ENCODE measurements at places on chromosomes 11 and 22. TPM values are rescaled to one million over a fixed set of nuclear protein-coding genes. Genes with fewer than 3 reads are reported as not detected.

DNA sequence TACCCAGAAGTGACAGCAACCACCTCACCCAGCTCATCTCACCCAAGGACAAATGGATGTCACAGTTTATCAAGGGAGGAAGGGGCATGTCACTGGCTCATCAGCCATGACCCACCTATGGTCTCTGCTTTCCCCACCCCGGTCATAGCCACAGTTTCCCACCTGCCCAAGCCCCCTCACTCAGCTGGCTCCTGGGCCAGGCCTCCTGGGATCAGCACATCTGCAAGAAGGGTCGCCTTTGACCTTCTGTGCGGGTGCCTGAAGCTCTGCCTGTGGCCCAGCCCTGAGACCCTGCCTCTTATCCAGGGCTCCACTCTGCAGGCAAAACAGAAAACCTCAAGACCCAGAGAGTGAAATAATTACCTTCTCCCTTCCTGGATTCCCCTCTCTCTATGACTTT lies 236.4 kb downstream of the BUD13 start:
- DNase-seq = no peak

DNA sequence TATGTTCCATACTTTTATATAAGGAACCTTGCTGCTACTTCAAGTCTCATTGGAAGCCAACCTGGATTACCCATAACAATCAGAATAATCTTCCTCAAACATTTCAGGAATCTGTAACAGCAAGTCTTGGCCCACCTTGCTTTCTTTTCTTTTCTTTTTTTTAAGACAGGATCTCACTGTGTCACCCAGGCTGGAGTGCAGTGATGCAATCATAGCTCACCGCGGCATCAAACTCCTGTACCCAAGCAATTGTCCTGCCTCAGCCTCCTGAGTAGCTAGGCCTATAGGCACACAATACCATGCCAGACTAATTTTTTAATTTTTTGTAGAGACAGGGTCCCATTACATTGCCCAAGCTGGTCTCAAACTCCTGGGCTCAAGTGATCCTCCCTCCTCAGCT lies 29.3 kb upstream of the PRDM10 start:
- DNase-seq = no peak

DNA sequence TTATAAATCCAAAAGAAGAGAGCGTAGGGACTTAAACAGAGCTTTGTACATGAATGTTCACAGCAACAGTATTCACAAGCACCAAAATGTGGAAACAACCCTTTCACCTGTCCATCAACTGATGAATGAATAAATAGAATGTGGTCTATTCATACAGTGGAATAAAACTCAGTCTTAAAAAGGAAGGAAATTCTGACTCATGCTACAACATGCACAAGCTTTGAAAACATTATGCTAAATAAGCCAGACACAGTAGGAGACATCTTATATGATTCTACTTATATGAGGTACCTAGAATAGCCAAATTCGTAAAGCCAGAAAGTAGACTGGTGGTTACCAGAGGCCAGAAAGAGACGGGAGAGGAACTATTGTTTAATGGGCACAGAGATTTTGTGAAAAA lies 74.3 kb downstream of the SHANK2 start:
- DNase-seq = no peak

DNA sequence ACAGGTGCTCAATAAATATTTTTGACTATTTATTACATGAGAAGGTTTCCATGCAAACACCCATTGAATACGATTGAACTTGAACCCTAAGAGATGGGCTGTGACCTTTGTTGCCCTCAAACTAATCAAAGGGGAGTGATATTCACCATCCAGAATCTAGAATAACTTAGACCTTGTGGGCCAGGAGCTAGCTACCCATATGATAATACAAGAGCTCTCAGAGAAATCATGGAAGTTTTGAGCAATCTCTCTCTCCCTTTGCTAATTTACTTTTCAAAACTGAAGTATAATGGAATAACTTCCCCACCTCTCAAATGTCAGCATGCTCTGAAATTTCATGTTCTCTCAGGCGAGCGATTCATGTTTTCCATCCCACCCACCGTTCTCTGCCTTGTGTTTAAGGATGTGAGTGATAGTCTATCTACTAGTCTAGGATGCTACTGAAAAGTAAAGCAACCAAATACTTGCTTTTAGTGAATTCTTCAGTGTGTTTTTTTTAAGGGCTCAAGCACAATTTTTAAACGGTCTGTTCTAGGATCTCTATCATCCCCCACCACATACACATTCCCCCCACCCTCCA lies 33.3 kb downstream of the BARX2 start:
- no peak for DNase-seq

GRCh38 chr11:116061322-116061721 lies 557.1 kb upstream of the CADM1 start:
- DNase-seq = no peak

Gene PANX3
- not detected for polyA plus RNA-seq

DNA sequence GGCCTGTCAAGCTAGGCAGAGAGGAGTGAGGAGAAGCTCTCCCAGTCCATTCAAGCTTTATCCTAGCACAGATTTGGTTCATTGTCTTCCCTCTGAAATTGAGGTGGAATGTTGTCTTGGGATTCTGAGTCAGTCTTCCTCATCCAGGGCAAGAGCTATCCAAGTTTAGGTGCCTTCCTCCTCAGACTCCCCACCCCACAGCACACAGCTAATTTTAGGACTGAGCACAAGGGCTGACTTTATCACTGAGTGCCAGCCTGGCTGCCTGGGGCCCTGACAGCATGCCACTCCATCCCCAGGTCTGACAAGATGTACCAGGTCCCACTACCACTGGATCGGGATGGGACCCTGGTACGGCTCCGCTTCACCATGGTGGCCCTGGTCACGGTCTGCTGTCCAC lies 2.6 kb downstream of the PGAP2 start:
- DNase-seq = no peak

DNA sequence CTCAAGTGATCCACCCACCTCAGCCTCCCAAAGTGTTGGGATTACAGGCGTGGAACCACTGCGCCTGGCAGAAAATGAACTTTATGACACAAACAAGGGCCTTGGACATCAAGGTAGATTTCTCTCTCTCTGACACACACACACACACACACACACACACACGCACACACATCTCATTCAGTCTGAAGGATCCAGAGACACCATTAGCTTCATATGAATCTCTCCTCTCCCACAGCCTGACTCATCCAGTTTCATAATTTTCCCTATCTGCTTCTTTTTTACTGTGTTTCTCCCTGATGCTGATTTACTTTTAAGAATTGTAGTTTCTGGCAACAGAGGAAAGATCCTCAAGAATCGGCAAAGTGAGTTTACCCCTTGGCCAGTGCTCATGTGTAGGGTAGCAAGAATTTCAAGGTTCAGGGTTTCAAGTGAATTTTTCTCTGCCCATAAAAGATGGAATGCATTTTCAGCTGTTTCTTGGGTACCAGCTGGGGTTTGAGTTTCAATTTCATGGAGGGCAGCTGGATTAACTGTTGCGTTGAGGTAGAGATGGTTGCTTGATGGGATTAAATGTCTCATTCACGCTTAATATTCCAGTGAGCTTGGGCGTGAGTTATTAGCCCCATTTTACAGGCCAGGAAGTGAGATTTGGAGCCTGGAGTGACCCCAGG lies 3.5 kb downstream of the MYO18B start:
- peak; percentile 18 for DNase-seq

Gene ROBO3
- polyA plus RNA-seq = 2.8 TPM

DNA sequence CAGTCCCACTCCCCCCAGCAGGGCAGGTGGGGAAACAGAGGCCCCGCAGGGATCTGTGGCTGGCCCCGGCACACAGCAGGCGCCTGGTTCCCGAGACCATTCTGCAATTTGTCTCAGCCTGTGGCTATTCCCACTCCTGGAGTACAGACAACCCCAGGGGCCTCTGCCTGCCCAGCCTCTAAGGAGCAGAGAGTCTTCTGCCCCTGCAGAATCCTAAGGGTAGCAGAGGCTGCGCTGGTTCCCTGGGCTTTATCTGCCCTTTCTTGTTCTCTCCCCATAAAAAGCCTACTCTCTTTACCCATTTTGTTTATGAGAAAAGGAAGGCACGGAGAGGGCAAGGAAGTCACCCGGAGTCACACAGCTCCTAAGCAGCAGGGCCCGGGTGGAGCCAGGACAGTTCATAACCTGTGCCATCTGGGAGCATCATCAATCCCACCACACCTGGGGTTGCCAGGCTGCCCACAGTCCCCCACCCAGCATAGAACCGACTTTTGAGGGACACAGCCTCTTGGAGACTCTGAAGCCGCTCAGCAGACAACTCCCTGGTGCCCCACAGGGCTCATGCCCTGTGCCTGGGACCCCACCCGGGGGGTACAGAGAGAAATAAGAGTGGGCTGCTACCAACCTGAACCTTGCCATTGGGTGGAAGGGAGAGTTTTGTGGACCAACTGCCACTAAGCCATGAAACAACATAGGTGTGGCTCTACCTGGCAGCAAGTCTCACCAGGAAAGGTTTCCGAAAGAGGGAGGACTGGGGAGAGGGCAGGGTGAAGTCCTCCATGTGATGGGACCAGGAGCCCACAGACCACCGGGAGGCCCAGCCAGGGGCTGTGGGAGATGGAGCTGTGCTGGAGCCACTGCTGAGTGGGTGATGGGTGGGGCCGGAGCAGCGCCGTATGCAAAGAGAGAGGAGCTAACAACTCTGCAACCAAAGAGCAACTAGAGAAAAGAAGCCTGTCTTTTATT lies 17.2 kb upstream of the LINC01488 start:
- no peak for DNase-seq

Gene PNPLA3
- polyA plus RNA-seq = 1.3 TPM

GRCh38 chr11:102469196-102469821 lies 16.7 kb upstream of the TMEM123 start:
- DNase-seq = no peak

Gene CASTOR1
- polyA plus RNA-seq = 5.5 TPM

- DNase-seq = peak; percentile 67
These were observed 204.5 kb upstream of the NAV2 start for GRCh38 chr11:19508165-19508564.

GRCh38 chr11:8192896-8193209 lies 24.0 kb upstream of the RIC3 start:
- no peak for DNase-seq

DNA sequence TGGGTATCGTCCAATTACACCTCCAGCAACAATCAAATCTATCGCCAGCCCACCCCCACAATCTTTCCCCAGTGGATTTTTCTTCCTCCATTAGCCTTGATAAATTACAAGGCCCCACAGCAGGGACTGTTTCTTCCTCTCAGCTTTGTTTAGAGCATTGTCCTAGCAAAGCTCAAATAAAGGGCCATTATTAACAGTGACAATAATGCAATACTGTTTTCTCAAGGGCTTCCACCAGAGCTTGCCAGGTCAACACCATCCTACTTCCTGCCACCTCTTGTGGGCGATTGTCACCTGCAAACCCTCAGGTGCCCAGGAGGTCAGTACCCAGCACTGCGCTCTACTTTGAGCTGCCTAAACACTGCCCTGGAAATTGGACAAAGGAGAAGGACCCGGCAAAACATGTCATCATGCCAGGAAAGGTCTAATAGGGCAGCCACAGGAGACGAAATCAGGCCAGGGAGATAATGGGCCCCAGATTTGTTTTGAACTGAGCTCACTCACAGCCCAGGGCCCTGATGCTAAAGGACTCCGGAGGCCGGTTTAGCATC lies 95.2 kb downstream of the ABTB2 start:
- no peak for DNase-seq

DNA sequence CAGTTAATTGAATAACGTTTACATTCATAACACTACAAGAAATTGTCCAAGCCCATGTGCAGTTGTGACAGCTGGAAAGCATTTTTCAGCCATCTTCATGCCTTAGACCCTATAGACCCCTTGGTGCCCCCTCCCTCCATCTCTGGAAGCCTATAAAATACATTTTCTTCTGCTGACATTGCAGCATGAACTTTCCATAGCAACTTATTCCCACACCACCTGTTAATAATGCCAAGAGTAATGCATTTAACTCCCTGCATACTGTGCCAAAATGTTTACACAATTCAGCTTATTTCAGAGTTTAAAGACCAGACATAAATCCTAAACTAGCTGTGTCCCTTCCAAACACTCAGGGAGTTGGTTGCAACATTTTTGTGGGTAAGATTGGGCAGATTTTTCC lies 143.0 kb upstream of the ARHGAP20 start:
- DNase-seq = no peak

GRCh38 chr11:112401036-112401769 lies 140.5 kb upstream of the PLET1 start:
- no peak for DNase-seq

DNA sequence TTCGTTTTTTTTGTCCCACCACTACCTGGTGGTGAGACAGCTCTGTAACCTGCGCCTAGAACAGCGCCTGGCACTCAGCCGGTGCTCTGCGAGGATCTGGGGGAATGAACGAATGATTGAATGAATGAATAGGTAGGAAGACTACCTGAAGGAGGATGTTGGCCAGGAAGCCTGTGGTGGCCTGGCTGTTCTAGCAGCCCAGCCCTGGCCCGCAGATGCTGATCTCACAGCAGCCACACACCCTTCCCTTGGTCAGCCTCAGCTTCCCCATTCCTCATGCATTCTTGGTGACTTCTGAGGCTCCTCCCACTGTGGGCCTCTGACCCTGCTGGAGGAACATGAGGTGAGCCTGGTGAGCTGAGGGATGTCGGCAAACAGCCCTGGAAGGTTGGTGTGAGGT lies 3.7 kb downstream of the TRPM5 start:
- no peak for DNase-seq

DNA sequence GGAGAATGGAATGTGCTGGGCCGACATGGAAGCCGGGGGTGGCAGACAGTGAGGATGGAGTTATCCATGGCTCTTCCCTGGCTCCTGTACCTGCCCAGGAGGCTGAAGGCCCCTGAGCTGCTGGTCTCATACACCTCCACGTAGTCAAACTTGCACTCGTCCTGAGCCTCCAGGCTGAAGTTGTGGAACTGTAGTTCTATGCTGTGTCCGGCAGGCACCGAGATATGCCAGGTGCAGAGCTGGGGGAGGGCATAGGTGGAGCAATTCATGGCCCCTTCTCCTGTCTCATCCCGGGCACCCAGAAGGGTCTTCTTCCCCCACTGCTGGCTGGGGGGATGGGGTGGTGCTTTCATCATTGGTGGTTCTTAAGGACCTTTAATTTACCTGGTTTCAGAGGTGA lies 2.8 kb downstream of the MFRP start:
- DNase-seq = no peak

Gene MYBPC3
- 0.05 TPM for polyA plus RNA-seq

Gene POU2AF2
- not detected for polyA plus RNA-seq

DNA sequence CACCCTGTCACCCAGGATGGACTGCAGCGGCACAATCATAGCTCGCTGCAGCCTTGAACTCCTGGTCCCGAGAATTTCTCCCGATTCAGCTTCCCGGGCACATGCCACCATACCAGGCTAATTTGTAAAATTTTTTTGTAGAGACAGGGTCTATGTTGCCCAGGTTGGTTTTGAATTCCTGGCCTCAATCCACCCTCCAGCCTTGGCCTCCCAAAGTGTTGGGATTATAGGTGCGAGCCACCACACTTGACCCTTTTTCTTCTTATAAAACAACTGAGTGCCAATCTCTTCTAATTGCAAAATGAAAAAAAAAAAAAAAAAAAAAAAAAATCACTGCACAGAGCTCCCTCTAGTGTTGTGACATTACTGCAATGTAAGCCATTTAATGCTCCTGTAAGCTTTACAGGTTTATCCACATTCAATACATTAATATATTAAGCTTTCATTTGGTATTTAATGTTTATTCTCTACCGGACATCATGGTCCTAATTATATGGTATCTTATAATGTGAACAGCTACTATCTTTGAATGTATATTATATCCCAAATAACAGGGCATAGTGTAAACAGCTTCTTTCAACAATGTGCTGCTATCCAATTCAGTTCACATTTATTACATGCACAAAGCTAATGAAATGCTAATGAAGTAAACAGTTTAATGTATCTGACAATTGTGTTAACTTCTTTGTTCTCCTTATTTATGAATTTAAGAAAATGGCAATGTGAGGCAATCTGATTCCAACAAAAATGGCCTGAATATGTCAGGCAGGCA lies 44.6 kb downstream of the COPB1 start:
- DNase-seq = no peak

Gene SPA17
- polyA plus RNA-seq = 27.3 TPM

- DNase-seq = no peak
These were observed 15.4 kb downstream of the PRR14L start for GRCh38 chr22:31734512-31734911.
